ENCODE measurements at places on chromosomes 5 and 9.

- DNase-seq = no peak
Observed at GRCh38 chr5:1010181-1010510, 1.5 kb downstream of the NKD2 start.

GRCh38 chr5:18975624-18976023, 1012.4 kb downstream of the CDH18 start:
- DNase-seq = no peak

DNA sequence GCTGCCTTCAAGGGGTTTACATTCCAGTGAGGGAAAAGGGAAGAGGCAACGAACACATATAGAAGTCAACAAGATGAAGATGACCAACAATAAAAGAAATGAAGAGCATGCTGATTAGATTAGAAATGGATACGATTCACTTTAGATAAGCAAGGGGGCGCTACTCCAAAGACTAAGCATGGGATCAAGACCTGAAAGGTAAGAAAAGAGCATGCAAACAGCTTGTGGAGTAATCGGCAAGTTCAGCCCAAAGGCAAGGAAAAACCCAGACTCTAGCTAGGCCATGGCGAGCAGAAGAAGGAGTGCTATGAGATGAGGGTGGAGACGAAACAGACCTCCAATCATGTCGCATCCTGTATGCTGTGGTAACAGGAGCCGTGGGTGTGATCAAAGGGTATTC, 124.4 kb downstream of the FANCC start:
- DNase-seq = no peak

GRCh38 chr9:127633216-127633862, 21.3 kb downstream of the STXBP1 start:
- no peak for DNase-seq

GRCh38 chr9:95836072-95836471, 39.4 kb upstream of the ERCC6L2 start:
- DNase-seq = no peak

DNA sequence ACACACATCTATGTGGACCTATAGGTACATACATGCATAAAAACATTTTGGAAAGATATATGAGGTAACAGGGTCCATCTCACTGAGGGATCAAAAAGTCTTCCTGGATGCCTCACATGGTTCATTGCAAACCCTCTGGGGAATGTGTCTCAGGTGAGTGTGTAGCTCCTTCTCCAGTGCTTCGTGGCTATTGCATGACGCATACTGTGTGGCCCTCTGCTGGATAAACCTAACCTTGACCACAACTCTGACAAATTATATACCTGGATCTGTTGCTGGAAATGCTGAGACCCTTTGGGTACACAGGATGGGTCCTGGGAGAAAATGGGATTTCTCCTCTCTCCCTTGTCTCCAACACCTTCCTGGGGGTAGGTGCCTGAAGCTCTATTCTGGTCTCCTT, 91.9 kb downstream of the JAKMIP2 start:
- no peak for DNase-seq

DNA sequence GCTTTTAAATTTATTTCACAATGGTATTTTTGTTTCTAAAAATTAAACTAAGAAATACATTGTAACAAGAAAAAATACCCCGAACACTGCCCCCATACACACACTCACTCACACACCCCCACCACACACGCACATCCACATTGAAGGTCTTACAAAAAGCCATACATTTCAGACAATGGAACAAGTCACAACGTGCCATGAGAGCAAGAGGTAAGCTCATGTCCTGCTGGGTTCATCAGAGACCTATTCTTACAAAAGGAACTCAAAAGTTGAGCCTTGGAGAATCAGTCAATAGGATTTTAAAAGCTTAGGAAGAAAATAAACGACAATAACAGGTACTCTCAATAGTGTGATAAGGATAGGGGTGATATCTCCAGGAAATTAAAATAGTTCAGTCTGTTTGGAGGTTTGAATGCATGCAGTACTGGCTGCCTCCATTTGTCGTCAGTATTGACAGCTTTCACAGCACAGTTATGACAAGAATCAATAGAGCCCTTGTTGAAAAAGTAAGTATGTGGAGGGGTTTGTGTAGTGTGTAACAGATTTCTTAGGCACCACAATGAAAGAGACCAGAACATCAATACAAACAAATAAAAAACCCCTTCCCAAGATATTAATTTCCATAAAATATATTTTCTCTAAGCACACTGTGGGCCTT, 1826.2 kb upstream of the CDH6 start:
- DNase-seq = no peak

DNA sequence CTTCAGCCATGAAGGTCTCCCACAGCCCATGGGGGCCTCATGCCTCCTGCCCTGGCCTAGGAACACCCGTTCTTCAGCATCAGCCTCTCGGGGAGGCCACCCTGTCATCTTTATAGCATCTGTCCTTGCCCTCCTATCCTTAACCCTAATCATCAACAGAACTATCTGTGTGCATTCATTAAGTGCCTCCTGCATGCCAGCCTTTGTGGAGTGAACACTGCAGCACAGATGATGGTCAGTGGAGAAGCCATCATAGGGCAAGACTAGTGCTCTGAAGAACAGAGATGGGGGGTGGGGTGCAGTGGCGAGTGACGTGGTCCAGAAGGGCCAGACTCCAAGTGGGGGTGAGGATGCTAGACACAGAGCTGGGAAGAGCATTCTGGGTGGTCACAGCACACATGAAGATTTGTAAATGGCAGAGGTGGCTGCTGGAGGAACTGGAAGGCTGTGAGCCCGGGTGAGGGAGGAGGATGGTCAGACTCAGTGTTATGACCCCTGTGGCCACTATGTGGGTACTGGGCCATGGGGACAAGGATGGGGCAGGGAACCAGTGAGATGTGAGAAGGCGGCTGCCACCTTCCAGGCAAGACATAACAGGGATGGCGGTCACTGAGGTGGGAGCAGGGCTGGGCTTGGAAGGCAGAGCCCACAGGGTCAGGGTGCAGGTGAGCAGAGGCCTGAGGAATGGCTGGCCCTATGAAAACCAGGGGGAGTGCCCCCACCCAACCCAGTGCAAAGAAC, 3.6 kb upstream of the CARD19 start:
- no peak for DNase-seq

DNA sequence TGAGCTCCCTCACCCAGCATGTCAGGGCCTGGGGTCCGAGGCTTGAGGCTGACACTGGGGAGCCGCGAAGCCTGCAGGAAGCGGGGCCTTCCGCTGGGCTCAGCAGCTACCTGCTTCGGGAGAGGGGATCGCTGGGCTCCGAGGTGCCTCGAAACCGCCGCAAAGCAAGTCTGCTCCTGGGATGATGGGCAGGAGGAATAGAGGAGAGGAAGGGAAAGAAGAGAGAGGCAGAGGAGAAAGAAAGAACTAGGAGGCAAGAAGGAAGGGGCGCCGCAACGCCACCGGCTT, 1.5 kb upstream of the PRDM12 start:
- DNase-seq = no peak

GRCh38 chr9:16680975-16681651, 189.4 kb downstream of the BNC2 start:
- DNase-seq = no peak

DNA sequence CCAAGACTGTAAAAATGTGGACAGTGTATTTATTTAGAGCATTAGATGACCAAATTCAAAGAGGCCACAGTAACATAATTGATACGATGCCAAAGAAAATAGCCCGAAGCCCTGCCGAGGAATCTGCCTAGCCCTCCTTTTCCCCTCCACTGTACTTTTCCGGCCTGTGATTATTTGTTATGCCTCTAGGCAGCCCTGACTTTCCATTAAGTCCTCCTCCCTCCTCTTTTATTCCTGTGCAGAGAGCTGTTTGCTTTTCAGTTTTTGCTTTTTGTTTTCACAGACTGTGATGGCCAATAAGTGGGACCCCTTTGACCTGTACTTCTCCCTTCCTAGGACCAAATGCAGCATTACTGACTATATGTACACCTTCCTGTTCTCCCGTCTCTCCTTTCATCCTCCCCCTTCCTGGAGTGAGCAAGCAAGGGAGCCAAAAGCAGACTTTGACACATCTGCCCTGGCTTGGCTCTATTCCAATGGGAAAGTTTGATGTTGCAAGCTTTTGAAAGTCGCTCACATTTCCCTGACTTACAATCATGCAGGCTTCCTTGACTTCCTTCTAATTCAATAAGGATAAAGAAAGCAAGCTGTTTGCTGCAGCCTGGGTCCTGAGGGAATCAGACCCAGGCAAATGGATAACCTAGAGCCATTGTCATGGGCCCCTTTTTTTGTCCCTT, 76.1 kb downstream of the NREP start:
- DNase-seq = no peak

GRCh38 chr9:99113414-99114048, 8.6 kb downstream of the TGFBR1 start:
- no peak for DNase-seq

DNA sequence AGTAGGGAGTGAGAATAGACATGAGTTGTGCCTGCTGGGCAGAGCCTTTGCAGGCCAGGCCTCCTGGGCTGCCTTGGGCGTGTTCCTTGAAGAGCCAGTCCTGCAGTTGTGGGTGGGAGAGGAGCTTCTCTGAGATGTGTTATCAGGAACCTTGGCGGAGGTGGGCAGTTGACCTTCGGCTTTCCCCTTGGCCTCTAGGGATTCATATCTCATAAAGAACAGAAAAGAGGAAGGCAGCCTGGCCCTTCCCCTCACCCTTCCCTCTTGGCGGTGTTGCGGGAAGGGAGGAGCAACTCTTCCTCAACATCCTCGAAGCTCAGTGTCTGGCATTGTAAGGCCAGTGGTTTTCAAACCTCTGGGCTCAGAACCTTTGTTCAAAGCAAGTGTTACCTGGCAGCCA, 59.2 kb downstream of the DAPK1 start:
- DNase-seq = no peak

GRCh38 chr9:101421653-101422065, 13.9 kb downstream of the ALDOB start:
- DNase-seq = no peak

- DNase-seq = no peak
Observed at GRCh38 chr5:87949676-87950631, 318.7 kb downstream of the TMEM161B start.

GRCh38 chr5:43033841-43034590, 6.1 kb downstream of the ANXA2R start:
- no peak for DNase-seq

GRCh38 chr5:56700711-56701110, 114.6 kb upstream of the MAP3K1 start:
- no peak for DNase-seq

DNA sequence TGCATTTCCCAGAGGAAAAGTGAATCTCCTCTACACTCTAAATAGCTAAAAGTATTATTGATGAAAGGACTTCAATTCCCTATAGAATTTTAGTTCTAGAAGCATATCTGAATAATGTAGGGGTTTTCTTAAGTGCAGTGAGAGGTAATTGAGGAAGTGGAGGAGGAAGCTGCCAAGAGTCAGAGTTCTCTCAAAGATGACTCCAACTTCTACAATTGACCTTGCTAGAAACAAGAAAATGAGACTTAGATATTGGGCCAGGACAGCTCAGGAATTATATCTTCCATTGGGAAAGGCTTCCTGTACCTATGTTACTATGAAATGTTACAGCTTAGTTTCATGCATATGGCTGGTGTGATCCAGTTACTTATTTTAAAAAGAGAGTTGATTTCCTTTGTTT, 10.4 kb upstream of the F2R start:
- DNase-seq = no peak

GRCh38 chr5:76765249-76765648, 49.3 kb downstream of the F2R start:
- no peak for DNase-seq

DNA sequence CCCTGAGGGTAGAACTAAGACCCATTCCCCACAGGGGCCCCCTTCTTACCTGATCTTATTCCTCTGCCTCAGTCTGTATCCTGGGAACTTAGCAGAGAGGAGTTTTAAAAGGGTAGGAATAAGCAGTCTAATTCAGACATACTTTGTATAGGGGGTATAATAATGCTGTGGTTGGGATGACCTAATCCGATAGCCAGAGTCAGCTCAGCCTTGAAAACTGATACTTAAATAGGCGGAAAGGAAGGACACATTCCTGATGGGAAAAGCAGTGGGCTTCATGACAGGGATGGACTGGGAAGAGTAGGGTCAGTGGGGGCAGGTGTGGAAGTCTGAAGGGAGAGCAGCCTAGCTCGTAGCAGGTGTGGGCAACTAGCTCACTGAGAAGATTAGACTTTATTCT, 52.2 kb upstream of the TESK1 start:
- no peak for DNase-seq

GRCh38 chr5:56155992-56156584, 77.0 kb downstream of the ANKRD55 start:
- DNase-seq = no peak

Measured in stimulated activated CD8-positive, alpha-beta memory T cell treated with anti-CD3 and anti-CD28 coated beads, Interleukin-4, amount 100 ng/mL, for 1 hour (primary cell).